ENCODE measurements at places on chromosomes 3 and 15.

DNA sequence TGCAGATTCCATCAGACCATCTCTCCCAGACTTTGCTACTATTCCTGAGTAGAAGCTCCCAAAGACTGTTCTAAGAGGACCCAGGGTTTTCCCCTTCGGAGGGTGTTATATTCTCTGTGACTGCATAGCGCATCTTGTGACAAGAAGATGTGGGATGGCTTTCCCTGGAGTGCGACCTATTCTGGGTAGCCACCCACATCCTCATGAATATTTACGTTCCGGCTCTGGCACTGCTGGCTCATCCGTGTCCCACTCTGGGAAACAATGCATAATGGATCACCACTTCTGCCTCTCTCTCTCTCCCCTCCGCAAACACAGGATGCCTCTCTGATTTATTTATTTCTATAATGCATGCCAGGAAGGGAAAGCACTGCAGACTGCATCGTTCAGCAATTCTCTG, 166.1 kb downstream of the PYDC2 start:
- no peak for DNase-seq

DNA sequence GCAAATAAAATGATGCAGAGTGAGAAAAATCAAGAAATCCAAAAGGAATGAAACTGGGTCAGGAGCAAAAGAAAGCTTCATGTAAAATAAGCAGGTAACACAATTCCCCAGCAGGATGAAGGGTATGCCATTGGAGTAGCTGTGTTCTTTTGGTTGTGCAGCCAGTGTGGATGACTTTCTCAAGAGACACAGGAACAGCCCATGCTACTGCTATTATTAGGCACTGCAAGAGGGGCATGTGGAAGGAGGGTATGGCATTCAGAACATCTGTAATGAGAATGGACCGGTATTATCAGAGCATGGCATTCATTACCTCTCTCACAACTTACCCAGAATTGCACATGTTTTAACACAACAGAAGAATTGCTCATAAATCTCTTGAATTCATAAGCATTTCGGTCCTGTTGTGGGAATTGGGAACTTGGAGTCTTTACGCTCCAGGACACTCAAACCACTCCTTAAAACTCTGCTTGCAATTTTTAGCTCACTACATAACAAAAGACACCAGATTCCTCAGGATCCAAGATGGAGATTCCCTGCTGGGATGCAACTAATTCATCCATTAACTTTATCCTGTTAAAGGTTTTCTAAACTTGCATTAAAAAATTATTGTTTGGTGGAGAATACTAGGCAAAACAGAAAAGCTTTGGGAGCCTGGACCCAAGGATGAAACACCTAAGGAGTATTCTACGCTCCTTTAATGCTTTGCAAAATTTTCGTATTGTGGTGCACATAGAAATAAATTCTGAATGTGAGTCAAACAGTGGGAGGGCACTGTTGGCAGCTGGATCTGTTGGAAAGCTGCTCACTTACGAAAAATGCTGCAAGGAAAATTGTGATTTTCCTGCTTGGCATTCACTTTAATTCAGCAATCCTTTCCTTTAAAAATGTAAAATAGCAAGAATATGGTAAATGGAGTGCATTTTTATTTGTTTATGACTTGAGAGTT, 34.6 kb upstream of the CDIN1 start:
- DNase-seq: no peak

DNA sequence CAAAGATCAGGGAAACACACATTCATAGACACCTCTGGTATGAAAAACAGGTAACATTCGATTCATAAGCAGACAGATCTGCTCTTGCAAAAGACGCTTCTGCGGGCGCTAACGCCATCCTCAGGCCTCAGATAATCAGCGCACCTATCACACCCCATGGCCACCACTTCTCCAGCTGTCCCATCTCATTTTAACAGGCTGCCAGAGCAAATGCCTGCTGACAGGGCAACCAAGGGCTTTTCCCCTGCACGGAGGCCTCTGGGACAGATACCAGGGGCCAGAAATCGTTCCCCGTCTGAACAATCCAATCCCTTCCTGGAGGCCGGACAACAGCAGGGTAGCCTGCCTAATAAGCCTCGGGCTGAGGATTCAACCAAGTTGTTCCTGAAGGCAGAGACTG, 15.2 kb downstream of the ABCC5 start:
- no peak for DNase-seq

- DNase-seq: no peak
Measured at GRCh38 chr3:40939030-40939740, 260.1 kb upstream of the CTNNB1 start.

DNA sequence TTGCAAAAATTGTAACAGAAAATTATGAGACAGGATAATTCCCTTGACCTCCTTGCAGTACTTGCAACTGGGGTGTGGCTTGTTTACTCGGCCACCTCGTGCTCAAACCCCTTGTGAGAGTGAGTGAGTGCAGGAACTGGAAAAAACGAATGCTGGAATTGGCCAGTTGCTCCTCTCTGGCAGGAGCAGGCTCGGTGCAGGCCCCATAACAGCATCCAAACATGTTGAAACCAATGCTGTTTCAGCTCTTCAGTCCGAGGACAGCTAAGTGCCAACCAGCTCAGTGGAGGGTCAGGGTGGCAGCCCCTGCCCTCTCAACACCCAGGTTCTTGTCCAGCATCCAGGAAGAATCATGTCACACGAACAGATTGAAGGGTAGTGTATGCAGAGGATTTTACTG, 36.9 kb downstream of the METTL6 start:
- DNase-seq: no peak

GRCh38 chr3:16932877-16933276, 48.1 kb downstream of the PLCL2 start:
- no peak for DNase-seq

- DNase-seq: no peak
Measured at GRCh38 chr3:156036258-156037053, 83.9 kb upstream of the KCNAB1 start.

Data from NCI-H1417 (cell line).